ENCODE measurements at places on chromosomes 13 and 19.

GRCh38 chr13:101875717-101876393 is 423.4 kb downstream of the ITGBL1 start:
- DNase-seq, result no peak

GRCh38 chr13:19695428-19695827 is 62.0 kb downstream of the MPHOSPH8 start:
- no peak for DNase-seq

GRCh38 chr13:79811170-79811569 is 330.2 kb downstream of the NDFIP2 start:
- no peak for DNase-seq

- no peak for DNase-seq
Observed at GRCh38 chr13:74784959-74785358, 650.8 kb upstream of the KLF12 start.

DNA sequence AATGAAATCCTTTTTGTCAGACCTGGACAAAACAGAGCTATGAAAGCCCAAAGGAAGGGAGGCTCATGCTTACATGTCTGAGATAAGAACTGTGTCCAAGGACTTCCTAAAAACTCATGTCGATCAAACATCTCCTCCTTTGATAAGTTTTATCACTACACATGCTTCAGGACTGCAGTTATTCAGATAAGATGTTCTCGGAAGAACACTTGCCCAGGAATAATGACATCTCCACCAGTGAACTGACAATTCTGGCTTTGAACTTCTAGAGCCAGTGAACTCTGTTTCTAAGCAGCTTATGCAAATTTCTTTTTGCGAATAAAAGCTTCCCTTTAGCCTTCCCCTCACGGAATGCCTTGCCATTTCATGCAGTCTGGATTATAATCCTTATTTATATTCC is 561.6 kb downstream of the TBC1D4 start:
- no peak for DNase-seq

- DNase-seq, result no peak
Observed at GRCh38 chr13:74770361-74770760, 636.2 kb upstream of the KLF12 start.

DNA sequence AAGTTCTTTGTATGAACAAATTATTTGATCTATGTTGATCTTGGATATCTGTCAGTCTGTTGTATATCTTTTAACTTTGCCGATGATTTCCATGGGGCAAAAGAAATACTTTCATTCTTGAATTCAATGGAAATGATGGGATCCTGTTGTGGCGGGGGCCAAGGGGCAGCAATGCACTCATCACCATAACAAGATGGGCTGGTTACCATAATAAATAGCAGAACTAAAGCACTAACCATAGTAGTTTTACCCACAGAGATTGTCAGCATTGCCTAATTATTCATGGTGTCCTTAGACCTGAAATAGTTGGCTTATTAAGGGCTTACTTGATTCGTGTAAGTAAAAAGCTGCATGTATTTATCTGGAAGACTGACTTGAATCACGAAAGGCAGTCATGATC is 309.6 kb downstream of the RFC3 start:
- no peak for DNase-seq

- no peak for DNase-seq
Observed at GRCh38 chr19:28386066-28386465, 826.9 kb downstream of the UQCRFS1 start.

GRCh38 chr13:51584731-51585672 is 740 bp downstream of the WDFY2 start:
- DNase-seq, result peak; percentile 44

DNA sequence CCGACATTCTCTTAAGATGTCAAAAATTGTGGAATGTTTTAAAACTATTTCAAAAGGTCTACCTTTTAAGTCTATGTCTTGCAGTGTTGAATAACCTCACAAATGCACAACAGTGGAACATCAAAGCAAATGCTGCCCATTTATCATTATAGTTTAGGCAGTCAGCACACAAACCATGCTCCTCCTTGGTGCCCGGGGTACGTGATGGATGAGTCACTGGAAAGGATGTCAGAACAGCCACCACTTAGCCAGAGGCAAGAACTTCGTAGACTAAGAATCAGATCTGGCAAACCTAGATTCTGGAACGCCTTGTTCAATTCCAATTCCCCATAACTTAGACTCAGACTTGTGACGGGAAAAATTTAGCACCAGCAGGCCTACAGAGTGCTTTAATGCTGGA is 343.6 kb downstream of the FGF9 start:
- DNase-seq, result no peak

GRCh38 chr19:16554776-16555175 is 12.5 kb upstream of the CHERP start:
- no peak for DNase-seq

GRCh38 chr13:109717686-109718085 is 68.7 kb downstream of the IRS2 start:
- no peak for DNase-seq

DNA sequence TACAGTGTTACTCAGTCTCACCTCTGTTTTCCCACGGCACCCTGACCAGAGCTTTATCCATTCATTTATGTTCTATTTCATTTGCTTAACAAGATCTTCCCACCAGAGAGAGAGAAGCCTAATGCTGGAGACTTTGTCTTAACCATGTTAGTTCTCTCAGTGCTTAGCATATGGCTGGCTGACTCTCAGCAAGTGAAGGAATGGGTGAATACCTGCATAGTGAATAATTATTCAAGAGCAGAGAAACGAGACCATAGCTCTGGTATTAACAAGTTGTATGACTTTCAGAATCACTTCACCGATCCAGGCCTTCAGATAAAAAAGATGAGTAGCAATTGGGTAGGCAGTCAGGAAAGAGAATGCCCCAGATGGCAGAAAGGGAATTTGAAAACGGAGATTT is 686.3 kb downstream of the LIG4 start:
- DNase-seq, result no peak

DNA sequence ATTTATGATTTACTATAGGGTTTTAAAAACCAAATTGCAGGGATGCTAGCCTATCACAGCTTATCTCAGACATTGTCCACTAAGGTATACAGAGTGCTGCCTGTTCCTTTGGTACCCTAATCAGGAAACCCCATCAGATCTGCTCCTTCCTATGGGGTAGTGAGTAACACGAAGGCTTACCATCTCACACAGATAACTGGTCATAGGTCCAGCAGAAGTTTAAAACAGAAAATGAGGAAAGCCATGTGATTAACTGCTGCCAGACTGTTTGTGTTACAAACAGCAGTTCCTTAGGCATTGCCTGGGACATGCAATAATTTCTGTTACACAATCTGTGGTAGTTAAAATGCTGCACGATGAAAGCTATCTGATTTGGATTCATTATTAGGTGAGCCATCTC is 53.5 kb upstream of the ALOX5AP start:
- DNase-seq, result no peak

DNA sequence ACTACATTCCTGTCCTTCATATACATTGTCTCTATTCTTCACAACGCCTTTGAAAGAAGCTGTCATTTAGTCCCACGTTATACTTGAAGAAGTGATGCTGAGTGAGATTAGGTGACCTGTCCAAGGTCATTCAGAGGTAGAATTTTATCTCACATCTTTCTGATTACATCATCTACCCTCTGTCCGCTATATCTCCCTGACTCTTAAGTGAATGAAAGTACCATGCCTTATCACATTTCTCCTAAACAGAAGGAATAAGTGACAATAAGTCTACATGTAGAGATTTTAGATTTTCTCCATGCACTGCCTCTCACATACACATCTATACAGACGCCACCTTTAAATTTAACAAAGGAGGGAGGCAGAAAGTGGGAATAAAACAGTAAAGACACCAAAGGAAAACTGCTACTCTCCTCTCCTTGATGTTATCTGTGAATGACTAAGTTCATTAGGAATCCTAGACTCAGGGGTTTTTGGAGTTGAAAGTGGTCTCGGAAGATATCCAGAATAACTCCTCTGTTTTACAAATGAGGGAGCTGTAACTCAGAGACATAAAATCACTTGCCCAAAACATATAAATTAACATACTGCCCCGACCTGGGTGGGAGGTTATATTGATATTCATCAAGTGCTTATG is 4.9 kb upstream of the CLDN10 start:
- no peak for DNase-seq

- DNase-seq, result no peak
Observed at GRCh38 chr13:24540236-24541126, 27.9 kb upstream of the PARP4 start.

- no peak for DNase-seq
Observed at GRCh38 chr19:4606181-4606580, 33.1 kb upstream of the TNFAIP8L1 start.

DNA sequence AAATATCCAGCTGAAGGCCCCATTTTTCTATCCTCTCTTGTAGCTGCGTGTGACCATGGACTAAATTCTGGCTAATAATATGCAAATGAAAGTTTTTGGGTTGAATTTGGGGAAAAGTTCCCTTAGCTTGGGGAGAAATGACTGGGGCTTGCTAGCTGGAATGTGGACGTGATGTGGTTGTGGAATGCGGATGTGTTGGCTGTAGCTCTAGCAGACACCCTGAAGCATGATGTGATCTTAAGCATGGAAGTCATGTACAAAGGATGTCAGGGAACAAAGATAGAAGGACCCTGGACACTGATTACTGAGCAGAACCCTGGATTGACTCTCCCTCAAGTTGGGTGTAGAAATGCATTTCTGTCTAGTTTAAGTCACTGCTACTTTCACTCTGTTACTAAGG is 25.4 kb upstream of the SCEL start:
- no peak for DNase-seq

DNA sequence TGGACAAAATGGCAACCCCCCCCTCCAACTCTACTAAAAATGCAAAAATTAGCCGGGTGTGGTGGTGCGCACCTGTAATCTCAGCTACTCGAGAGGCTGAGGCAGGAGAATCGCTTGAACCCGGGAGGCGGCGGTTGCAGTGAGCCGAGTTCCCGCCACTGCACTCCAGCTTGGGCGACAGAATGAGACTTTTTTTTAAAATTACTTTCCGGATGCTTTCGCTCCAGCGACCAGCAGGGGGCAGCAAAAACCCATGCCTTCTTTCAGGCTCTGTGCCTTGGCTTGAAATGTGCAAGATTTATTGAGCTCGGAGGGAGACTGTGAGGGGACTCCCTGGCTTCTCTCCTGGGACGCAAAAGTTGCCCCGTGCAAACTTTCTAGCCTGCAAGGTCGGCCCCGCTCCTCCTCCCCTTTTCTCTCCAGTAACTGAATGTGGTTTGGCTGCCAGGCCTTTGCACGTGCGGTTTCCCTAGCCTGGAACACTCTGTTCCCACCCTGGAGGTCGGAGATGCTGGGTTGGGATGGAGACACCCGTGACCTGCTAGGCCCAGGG is 61.4 kb upstream of the NFIC start:
- peak; percentile 48 for DNase-seq

DNA sequence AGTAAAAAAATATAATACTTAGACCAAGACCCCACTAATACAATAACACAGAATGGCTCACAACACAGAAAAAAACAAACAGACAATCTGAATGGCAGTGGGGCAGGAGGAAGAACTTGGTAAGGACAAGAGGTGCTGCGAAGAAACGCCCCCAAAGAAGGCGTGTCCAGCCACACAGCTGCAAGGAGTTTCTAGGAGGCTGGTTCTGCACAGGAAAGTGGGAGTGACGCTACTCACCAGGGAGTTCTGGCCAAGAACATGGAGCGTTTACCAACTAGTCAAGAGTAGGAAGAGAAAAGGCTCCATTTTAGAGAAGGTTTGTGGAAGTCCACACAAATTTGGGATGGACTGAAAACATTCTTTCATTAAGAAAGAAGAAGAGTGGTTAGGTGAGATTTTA is 95.3 kb upstream of the SLC15A1 start:
- no peak for DNase-seq

DNA sequence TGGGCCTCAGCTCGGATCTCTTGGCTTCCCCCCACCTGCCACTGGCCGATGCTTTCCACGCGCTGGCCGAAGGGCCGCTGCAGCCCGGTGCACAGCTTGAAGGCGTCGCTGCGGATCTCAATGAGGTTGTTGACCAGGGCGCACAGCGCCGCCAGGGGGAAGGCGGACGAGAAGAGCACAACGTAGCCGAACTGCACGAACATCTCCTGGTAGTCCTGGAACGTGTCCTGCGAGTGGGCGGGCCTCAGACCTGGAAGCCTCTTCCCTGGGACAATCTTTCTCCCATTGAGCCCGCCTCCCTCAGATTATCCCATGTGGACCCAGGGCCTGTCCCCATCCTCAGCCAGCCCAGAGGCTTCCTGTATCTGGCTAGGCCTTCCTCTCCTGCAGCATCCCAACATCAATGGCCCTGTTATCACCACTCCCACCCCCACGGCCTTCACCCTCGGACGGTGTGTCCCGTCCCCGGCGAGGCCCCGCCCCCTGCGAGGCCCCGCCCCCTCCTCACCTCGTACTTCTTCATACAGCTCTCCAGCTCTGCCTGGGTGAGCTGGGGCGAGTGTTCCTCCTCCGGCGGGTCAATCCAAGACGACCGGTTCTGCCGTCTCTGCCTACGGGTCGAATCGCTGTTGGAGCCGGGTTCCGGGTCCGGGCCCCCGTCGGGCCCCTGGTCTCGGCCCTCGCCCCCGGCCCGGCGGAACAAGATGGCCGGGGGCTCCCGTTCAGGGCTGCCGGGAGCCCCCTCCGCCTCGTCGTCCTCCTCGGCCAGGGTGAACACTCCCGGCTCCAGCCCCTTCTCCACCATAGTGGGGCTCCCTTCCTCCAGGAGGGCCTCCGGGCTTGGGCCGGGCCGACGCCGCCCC is 6.8 kb downstream of the ANO8 start:
- no peak for DNase-seq

GRCh38 chr13:34627509-34628208 is 314.4 kb upstream of the NBEA start:
- no peak for DNase-seq

GRCh38 chr13:44195245-44195644 is 178.4 kb upstream of the SERP2 start:
- DNase-seq, result no peak

DNA sequence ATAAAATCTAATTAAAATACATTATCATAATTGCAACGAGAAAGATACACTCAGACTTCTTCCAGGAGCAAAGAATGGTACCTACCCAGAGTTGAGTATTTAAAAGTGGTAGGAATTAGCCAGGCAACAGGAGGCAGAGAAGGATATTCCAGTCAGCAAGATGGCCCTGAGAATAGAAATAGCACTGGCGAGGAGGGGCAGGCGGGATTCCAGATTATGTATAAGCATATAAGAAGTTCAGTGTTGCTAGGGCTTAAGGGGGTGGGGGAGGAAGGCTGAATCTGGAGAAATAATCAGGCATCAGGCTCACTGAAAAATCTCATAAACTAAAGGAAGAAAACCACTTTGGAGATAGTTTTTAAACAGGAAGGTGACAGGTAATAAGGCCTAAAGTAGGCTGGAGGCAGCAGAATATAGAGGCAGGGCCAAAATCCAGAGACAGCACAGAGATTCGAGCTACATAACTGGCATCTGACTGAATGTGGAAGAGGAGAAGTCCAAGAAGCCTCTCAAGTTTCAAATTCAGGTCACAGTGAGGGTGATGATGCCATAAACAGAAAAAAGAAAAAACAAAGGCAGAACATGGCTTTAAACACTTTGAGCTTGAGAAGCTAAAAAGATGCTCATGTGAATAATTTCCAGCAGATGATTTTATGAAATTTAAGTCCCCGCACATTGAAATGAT is 7.5 kb downstream of the KPNA3 start:
- DNase-seq, result no peak

- DNase-seq, result no peak
Observed at GRCh38 chr19:54343868-54344267, 4.9 kb upstream of the LILRA4 start.

- no peak for DNase-seq
Observed at GRCh38 chr19:34732612-34733211, 1.3 kb upstream of the ZNF181 start.

GRCh38 chr13:30145709-30146367 is 161.5 kb downstream of the KATNAL1 start:
- no peak for DNase-seq

GRCh38 chr13:29529754-29530153 is 65.7 kb downstream of the SLC7A1 start:
- no peak for DNase-seq

Data from stimulated activated CD8-positive, alpha-beta memory T cell treated with anti-CD3 and anti-CD28 coated beads, Interleukin-2, amount 100 ng/mL, for 1 hour (primary cell).